Kidney epithelial cell (primary cell): ENCODE measurements at places on chromosomes 4 and X. TPM values are rescaled to one million over a fixed set of nuclear protein-coding genes. Genes with fewer than 3 reads are reported as not detected.

DNA sequence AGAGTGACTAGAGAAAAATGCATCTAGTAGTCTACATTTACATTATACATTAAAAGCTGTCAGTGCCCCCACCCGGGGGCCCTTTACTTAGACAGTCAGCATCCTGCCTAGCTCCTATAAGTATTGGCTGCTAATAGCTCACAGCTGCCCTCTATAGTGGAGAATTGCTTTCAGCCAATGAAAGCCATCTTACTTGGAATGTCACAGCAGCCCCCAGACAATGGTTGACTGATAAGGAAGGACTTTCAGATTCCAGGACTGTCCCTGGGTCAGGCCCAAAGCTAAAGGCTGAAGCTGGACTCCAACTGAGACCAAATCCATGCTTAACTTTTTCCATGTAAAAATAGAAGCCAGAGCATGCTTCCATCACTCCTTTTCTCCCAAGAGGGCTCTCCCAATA, 196.9 kb downstream of the ANKRD50 start:
- no peak for DNase-seq

DNA sequence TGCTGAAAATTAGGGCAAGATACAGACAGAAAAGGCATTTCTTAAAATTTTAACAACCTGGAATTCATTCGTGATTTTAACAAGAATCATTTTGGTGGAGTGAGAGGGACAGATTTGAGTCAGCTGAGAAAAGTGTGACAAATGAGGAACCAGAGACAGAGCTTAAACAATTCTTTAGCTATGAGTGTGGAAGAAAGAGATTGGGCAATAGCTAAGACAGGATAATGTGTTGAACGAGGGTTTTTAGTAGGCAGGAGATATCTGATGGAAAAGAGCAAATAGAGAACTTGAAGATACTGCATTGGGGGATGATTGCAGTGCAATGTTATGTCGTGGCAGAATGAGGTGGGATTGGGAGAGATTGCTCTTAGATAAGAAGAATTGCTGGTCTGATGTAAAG, 164.2 kb upstream of the SPRY1 start:
- DNase-seq, result no peak

- DNase-seq, result no peak
These were observed 1.9 kb downstream of the SMAD1 start for GRCh38 chr4:145483514-145483913.

GRCh38 chr4:26447378-26447777, 42.9 kb downstream of the CCKAR start:
- DNase-seq, result no peak

GRCh38 chr4:99966692-99967091, 16.6 kb upstream of the H2AZ1 start:
- DNase-seq, result no peak

- peak; percentile 98 for DNase-seq
These were observed 137.5 kb downstream of the PALLD start for GRCh38 chr4:168634276-168634802.

DNA sequence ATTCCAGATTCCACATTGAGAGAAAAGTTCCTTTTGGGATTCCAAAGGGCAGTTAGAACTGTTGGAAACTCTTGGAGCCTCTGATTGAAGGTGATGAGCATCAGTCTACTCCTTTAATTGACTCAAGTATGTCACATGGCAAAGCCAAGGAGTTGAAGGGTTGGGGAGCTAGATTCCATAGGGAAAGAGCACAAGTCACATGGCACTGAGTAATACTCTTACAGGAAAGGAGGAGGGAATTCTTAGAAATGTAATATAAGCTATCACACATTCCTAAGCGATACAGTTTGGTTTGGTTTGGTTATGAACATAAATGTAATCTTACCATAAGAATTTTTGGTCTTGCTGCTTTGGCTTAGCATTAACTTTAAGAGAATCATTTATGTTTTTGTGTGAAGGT, 15.7 kb downstream of the SPCS3 start:
- no peak for DNase-seq

- DNase-seq, result peak; percentile 79
These were observed 18.9 kb downstream of the TMPRSS11E start for GRCh38 chr4:68466185-68466584.

DNA sequence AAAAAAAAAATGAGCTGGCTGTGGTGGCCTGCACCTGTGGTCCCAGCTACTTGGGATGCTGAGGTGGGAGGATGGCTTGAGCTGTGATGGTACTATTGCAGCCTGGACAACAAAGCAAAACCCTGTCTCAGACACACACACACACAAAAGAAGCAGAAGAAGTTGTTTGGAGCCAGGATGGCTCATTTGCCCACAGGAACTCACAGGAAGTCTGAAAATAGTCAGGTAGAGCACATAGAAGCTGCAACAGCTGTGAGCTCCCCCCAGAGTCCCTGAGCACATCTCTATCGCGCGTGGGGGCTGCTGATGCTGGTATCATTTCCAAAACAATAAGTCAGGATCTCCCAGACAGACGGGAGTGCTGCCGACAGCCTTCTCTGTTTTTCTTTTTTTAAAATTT, 13.4 kb upstream of the DHRSX start:
- DNase-seq, result no peak

GRCh38 chrX:138858438-138858837, 146.9 kb upstream of the FGF13 start:
- peak; percentile 23 for DNase-seq

- DNase-seq, result peak; percentile 62
These were observed 103.1 kb upstream of the GPRIN3 start for GRCh38 chr4:89410687-89411086.

GRCh38 chr4:106624671-106625070, 256.1 kb upstream of the GIMD1 start:
- DNase-seq, result no peak

DNA sequence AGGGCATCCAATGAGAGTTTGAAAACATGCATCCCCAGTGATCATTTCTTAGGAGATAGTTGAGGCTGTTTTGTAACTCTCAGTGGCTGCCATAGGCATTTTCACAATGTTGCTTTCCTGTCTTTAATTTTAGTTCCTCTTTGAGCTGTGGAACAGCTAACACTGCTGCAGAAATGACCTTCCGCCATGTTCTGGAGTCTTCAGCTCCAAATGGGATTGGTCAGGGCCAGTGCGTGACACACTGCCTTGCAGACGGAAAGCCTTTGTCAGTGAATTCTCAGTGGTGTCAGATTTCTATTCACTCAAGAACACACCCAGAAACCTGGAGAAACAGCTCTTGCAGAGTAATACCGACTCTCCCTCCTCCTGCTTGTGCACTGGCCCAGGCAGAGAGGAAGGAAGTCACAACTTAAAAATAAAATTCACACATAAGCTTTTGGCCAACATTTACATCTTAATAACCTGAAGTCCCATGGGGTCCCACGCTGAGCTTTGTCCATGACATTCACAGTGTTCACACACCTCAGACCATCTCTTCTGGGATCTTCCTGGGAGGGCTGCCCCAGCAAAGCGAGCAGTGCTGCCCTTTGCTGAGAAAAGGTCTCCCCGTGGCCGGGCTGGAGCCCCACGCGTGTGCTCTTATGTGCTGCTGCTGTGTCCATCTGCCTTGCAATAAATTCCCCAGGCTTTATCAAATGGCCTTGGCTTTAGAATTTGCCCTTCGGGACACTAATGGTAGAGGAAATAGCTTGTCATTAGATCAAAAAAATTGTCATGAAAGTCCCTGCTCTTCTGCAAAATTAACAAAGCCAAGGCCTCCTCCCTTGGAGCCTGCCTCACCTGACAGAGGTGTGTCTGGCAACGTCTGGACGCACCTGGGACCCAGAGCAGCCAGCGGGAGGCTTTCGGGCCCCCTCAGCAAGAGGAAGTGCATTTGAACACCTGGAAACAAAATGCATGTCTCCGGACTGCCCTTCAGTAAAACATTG, 126.8 kb downstream of the IRF2 start:
- DNase-seq, result peak; percentile 58

DNA sequence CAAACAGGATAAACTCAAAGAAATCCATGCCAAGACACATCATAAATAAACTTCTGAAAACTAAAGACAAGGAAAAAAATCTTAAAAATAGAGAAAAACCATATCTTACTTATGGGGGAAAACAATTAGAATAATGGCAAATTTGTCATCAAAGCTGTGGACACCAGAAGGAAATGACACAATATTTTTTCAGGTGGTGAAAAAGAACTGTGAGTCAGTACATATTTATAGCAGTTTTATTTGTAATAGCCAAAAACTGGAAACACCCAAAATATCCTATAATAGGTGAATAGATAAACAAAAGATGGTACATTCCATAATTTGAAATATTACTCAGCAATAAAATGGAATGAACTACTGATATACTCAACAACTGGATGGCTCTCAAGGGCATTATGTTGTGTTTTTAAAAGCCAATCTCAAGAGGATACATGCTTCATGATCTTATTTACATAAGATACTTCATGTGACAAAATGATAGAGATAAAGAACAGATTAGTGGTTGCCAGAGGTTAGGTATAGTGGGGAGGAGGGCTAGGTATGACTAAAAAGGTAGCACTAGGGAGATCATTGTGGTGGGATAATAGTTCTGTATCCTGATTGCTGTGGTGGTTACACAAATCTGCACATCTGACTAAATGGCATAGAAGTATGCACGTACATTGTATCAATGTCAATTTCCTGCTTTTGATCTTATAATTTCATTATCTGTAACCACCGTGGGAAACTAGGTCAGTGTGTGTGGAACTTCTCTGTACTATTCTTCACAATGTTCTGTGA, 191.9 kb downstream of the PPP1R2C start:
- DNase-seq, result no peak

- DNase-seq, result no peak
These were observed 189.6 kb upstream of the LNX1 start for GRCh38 chr4:53780736-53781400.

DNA sequence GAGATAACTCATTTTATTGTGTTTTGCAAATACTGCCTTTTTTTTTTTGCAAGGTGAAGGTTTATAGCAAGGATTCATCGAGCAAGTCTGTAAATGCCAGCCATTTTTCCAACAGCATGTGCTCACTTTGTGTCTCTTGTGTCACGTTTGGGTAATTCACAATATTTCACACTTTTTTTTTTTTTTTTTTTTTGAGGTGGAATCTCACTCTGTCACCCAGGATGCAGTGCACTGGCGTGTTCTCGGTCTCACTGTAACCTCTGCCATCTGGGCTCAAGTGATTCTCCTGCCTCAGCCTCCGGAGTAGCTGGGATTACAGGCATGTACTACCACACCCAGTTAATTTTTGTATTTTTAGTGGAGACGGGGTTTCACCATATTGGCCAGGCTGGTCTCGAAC, 1.9 kb downstream of the RNF4 start:
- DNase-seq, result no peak

DNA sequence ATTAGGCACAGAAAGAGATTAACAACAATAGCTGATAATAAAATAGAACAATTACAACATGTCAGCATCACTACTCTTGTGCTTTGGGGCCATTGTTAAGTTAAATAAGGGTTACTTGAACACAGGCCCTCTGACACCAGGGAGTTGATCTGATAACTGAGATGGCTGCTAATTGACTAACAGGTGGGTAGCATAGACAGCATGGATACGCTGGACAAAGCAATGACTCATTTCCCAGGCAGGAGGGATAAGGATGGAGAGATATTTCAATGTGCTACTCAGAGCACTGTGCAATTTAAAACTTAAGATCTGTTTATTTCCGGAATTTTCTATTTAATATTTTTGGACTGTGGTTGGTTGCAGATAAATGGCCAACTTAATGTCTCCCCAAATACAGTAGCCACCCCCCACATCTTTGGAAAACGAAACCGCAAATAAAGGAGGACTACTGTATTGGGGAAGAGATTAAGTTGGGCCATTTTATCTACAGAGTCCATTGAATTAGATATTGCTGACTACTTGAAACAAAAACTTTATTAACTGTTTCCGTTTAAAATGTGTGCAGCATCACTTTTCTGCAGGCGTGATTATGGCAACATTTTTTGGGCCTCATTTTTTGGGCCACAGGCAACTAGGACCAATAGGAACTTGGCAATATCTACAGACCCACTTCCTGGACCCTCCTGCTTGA, 200.6 kb upstream of the KLF3 start:
- no peak for DNase-seq

DNA sequence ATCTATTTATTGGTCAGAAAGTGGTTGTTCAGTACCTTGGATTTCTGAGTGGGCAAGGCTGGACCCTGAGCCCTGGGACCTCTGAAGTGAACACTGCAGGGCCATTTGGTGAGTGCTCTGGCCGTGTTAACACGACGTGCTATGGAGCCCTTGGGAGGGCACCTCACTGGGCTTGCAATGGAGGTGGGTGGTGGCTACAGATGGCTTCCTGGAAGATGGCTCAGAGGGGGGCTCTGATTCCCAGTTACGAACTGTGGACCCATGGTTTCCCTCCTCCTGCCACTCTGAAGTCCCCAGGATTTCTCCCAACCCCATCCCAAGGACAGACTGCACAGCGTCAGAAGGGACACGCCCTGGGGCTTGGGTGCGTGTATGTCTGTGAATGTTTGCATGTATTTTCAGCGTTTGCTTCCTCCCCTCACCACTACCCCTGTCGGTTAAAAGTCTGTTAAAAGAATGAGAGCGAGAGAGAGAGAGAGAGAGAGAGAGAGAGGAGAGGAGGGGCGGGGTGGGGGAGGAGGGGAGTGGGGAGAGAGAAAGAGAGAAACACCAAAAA, 3.7 kb upstream of the RHOH start:
- DNase-seq, result no peak

- DNase-seq, result no peak
These were observed 45.8 kb downstream of the DCLK2 start for GRCh38 chr4:150123796-150124677.

- DNase-seq, result no peak
These were observed 337.1 kb upstream of the CTSO start for GRCh38 chr4:156290811-156291210.

DNA sequence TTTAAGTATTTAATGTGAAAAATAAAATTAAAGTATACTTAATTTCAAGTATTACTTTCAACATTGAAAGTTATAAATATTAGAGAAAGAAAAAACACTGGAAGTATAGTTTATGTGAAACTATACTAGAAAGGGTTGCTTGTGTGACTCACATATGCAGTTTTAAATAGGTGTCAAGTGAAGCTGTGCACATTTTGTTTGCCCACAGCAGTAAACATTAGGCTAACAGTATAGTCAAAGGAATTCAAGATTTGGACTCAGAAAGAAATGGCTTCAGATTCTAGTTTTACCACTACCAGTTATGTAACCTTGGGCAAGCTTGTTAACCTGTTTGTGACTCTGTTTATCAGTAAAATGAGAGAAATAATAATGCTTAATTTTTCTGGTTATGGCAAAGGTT, 148.2 kb downstream of the FAM47B start:
- no peak for DNase-seq

The SATL1 gene
- 0.07 TPM in 1 of 2 replicates, not detected in the other for total RNA-seq

The MAGEA12 gene
- not detected in 2 replicates for total RNA-seq

The FAM53A gene
- 1.1 and 5.2 TPM in 2 replicates for total RNA-seq

The SH3TC1 gene
- 18.9 and 30.5 TPM in 2 replicates for total RNA-seq

The FABP2 gene
- not detected in 2 replicates for total RNA-seq

The GAB1 gene
- 14.9 and 17.2 TPM in 2 replicates for total RNA-seq

The ATP8A1 gene
- 2.5 and 3.3 TPM in 2 replicates for total RNA-seq

The MAGEE1 gene
- 2.3 and 2.4 TPM in 2 replicates for total RNA-seq

The SHROOM2 gene
- 10.6 and 14.1 TPM in 2 replicates for total RNA-seq

The CACNA1F gene
- not detected in 2 replicates for total RNA-seq
